Stimulated activated CD4-positive, alpha-beta T cell treated with anti-CD3 and anti-CD28 coated beads, Interleukin-1b, Interleukin-23, amount 100 ng/mL, for 1 hour (primary cell): ENCODE measurements at places on chromosomes 16 and 17.

DNA sequence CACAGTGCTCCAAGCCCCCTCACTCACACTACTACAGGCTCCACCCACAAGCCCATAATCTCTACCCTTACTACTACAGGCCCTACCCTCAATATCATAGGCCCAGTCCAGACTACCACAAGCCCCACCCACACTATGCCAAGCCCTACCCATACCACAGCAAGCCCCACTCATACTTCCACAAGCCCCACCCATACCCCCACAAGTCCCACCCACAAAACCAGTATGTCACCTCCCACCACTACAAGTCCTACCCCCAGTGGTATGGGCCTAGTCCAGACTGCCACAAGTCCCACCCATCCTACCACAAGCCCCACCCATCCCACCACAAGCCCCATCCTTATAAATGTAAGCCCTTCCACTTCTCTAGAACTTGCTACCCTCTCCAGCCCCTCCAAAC is 13.8 kb downstream of the RIPOR1 start:
- no peak for DNase-seq

- DNase-seq = no peak
Observed at GRCh38 chr17:83054518-83055125, 24.8 kb upstream of the METRNL start.

- no peak for DNase-seq
Observed at GRCh38 chr17:29592850-29593551, at the start of gene ANKRD13B. Gene ANKRD13B, plus strand, starts transcription at chr17:29593132. Its CDS starts 490 bp downstream, at chr17:29593622.

GRCh38 chr17:82600731-82601446 is 47.4 kb downstream of the WDR45B start:
- DNase-seq = no peak

DNA sequence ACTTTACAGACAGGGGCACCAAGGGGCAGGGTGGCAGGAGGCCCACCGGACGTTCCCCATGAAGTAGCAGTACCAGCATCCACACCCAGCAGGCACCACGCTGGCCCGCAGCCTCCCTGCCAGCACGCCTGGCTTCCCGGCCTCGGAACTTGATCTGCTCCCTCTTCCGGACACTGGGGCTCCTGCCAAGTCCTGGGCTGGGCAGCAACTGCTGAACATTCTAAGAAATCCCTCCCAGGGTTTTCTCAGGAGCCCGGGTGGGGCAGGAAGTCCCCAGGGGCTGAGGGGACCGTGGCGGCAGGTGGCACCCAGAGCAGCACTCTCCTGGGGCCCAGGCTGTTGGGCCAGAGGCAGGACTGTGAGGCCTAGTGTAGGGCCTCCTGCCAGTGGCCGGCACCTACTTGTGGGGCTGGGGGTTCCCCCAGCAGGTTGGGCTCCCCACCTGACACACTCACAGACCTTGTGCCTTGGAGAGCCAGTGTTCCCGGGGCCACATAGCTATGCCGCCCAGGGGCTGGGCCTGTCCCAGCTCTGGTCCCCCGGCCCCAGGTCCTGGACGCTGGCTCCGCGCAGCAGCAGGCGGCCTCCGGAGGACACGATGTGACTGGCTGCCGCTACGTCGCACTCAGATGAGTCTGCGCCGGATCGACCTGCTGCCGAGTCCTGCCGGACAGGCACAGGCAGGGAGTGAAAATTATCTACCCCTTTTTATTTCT is 86.2 kb upstream of the CBX4 start:
- no peak for DNase-seq
